Naive thymus-derived CD4-positive, alpha-beta T cell (primary cell): ENCODE measurements at places on chromosomes 5 and 9.

- no peak for DNase-seq
Measured at GRCh38 chr9:89817151-89817950, 212.5 kb downstream of the GADD45G start.

DNA sequence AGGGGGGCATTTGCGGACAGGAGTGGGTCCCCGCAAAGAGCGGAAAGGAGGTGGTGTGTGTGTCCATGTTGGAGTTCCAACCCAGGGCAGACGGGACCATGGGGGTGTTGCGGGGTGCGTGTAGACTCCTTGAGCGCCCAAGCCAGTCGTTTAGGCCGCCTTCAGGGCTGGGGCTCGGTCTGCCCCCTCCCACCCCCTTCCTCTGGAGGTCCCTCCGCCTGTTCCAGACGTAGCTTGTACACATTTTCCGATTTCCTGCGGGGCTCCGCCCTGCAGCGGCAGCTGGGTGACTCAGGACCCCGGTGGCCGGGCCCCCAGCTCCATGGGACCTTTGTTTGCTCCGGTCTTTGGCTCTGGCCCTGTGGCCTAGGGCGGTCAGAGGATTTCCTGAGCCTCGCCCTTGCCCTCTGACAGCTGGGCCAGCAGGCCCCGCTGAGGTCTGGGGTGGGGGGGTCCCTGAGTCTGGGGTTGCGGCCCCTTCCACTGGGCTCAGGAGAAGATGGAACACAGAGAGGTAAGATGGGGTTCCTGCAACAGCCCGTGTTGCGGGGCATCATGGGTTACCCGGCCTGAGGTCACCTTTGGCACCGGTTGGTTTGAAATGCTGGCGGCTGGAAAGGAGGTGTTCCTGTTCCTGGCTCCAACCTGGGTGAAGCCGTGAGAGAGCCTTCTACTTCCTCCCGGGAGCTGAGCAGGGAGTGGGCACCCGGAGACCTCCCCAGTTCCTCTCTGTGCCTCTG, 1.5 kb downstream of the PKN3 start:
- no peak for DNase-seq

GRCh38 chr9:124399323-124399967, 15.8 kb downstream of the PSMB7 start:
- no peak for DNase-seq

GRCh38 chr9:73643379-73644013, 491.8 kb downstream of the ANXA1 start:
- no peak for DNase-seq

DNA sequence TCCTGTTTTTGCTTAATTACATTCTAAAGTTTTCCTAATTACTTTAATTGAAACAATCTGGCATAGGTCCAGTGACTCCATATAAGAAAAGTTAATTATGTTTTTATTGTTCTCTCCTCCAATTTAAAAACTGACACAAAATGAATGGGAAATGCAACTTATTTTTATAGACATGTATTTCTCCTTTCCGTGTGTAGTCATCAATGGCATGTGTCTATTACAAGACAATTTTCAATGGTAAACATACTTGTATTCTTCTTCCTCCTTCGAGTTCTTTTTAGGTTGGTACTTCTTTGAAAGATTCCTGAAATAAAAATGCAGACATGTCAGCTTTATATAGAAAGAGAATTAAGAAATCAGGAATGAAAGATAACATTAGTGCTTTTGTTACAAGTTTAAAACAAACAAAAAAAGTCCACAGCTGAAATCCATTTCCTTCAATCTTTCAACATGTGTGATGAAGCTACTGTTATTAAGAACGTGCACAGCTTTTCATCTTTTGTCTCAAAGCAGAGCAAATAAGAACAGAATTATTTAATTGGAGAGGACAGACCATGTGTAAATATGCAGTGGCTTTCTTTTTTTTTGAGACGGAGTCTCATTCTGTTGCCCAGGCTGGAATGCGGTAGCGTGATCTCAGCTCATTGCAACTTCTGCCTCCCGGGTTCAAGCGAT, 63.8 kb downstream of the FNBP1 start:
- no peak for DNase-seq

DNA sequence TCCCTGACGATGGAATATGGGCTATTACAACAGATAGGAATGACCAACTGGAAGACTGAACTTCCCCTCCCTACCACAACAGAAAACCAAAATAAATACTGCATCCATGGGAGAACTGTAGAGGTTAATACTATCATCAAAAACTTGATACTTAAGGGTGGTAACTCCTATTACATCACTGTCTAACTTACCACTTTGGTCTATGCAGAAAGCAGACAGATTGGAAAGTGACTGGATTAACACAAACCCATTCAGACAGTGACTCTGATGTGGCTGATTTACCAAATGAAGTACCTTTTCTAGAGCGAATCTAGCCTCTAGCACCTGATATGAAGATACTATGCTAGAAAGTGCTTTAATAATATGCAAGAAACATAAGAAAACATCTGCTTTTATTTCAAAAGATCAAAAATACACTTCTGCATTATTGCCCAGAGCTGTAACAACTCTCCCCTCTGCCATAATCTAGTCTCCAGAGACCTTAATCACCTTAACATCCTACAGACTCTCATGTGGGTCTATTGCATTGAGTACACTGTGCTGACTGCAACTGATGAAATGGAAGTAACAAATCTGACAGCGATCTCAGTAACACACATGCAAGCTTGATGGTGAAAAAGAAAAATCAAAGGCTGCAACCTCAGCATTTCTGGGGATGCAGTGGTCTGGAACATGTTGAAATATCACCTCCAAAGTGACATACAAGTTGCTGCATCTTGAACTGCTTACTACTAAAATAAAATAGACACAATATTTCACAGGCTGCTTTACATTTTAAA, 62.7 kb downstream of the EPB41L4A start:
- DNase-seq: no peak

GRCh38 chr9:124297551-124297901, 39.8 kb downstream of the NEK6 start:
- no peak for DNase-seq

- no peak for DNase-seq
Measured at GRCh38 chr5:127878174-127878750, 175.1 kb downstream of the CCDC192 start.

- no peak for DNase-seq
Measured at GRCh38 chr5:57529864-57530263, 47.3 kb upstream of the ACTBL2 start.

DNA sequence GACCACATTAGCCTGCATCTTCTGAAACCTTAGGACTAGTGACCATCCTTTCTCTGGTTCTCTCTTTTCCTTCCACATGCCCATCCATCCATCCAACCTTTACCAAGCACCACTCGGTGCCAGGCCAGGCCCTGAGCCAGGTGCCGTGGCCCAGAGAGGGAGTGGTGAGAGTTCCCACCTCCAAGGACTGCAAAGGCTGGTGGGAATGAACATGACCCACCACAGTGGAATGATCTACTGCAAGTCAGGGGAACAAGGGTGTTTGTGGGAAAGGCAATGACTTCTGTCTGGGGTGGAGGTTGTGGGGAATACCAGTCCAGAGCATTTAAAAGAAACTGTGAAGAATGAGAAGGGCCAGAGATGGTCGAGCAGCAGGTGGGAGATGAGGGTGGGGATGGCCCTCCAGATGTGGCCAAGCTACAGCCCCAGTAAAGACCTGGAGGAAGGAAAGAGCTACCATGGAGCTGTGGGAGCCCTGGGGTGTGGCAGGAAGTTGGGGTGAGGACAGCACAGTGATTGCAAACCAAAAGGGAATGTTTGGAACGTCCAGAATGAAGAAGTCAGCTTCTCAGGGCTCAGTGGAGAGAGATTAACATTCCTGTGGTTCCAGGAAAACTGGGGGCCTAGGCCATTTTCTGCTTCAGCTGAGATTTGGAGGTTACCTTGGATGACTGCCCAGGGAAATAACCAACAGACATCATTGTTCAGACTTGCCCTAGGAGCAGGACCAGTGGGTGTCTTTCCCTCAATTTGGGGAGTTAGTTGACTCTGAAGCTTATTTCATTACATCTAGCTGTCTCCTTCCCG, 30.7 kb upstream of the CORO2A start:
- DNase-seq: no peak

DNA sequence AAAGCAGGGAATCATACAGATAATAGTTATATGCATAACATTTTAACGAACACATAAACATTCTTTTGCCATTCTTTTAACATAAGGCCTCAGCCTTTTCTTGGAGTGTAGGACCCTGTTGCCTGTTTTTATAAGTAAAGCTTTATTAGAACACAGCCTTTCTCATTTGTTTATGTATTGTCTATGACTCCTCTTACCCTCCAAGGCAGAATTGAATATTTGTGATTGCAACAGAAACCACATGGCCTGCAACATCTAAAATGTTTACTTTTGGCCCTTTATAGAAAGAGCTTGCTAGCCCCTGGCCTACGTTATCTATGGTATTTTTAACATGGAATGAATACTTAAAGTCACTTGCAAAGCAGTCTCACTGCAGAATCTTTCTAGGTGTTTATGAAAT, 2.6 kb downstream of the SLC31A1 start:
- DNase-seq: no peak

- DNase-seq: no peak
Measured at GRCh38 chr5:135141303-135142268, 107.6 kb upstream of the PITX1 start.

- no peak for DNase-seq
Measured at GRCh38 chr9:130387398-130387797, 57.4 kb upstream of the ASS1 start.

DNA sequence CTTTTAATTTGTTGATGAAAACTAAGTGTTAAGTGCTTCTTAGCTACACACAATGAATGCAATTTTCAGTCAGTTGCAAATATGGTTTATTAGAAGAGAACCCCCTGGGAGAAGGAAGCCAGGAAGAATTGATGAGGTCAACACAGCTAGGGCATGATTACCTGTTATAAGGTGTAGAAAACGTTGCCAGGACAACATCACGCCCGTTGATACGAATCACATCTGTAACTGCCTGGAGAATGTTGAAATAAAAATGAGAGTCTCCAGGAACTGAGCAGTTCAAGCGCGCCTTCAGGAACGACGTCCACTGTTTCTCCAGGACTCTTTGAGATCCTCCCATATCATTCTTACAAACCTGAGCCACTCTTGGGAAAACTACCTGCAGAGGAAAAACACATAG, 88.0 kb downstream of the SEMA6A start:
- no peak for DNase-seq

DNA sequence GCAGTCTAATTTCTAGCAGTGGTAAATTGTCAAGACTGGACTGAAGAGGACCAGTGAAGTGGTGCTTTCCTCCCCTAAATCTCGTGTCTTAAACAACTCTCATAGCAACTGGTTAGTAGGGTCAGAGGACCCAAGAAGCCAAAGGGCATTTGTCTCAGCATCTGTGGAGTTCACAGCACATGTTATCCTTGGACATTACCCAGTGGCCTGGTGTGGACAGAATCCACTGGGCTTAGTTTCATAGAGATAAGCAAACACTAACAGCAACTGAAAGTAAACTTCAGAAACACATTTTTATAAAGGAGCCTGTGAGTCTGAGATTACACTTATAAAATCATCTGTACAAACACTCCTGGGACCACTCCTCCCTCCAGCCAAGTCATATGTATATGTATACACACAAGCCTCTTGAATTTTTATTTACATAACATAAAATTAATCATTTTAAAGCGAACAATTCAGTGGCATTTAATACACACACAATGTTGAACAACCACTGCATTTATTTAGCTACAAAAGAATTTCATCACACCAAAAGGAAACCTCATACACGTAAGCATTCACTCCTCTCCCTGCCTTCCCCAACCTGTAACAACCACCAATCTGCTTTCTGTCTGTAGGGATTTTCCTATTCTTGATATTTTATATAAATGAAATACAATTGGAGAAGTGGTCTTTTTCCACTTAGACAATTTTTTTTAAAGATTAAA, 457.8 kb downstream of the RASEF start:
- no peak for DNase-seq

DNA sequence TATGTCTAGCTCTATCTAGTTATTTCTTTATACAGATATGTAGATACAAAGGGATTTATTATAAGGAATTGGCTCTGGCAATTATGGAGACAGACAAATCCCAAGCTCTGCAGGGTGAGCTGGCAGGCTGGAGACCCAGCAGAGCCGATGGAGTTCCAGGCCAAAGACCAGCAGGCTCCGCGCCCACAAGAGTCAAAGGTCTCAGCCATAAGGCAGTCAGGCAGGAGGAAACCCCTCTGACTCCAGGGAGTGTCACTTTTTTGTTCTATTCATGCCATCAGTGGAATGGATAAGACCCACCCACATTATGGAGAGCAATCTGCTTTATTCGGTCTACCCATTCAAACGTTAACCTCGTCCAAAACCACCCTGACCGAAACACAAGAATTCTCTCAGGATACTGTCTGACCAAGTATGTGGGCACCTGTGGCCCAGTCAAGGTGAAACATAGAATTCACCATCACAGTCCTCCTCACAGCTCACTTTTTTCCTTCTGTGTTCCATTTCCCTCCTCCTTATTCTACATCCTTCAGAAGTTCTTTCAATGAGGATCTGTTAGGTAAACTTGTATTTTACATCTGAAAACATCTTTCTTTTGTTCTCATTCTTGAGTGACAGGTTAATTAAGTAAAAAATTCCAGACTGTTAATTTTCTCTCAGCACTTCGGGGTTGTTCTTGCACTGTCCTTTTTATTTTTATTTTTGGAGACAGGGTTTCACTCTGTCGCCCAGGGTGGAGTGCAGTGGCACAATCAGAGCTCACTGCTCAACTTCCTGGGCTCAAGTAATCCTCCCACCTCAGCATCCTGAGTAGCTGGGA, 21.2 kb downstream of the RNF130 start:
- no peak for DNase-seq

- no peak for DNase-seq
Measured at GRCh38 chr9:12697719-12698118, 4.5 kb downstream of the TYRP1 start.

DNA sequence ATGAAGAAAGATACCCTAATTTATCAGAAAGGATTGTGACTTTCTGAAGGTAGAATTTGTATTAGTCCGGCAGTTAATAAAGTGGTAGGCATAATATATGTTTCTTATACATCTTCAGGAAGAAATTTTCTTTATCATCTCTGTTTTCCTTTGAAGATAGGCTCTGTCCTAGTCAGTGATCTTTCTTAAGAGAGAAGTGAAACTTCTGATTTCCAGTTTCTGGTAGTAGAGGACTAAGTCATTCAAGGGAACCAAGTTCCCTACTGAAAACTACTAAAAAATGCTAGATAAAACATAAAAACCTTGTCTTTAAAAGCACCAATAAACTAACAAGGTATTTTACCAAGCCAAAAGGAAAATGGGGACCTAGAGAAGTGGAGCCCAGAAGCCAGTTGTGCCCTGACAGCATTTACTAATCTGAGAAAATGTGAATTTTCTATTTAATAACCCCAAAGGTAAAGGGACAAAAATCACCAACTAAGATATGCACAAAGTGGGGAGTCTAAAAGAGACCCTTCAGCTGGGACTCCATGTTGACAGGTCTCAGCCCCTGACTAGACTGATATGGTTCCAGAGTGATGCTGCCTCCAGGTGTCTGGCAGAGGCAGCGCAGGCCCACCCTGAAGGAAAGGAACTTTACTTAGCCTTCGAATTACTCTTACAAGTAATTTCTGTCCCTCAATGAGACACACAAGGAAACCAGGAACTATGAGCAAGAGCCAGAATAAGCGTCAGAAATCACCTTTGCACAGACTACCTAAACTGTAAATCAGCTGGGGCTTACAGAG, 72.7 kb downstream of the FAM78A start:
- DNase-seq: no peak

GRCh38 chr5:131112424-131112823, 52.6 kb downstream of the HINT1 start:
- no peak for DNase-seq
